ENCODE measurements at places on chromosomes 13 and 19.

DNA sequence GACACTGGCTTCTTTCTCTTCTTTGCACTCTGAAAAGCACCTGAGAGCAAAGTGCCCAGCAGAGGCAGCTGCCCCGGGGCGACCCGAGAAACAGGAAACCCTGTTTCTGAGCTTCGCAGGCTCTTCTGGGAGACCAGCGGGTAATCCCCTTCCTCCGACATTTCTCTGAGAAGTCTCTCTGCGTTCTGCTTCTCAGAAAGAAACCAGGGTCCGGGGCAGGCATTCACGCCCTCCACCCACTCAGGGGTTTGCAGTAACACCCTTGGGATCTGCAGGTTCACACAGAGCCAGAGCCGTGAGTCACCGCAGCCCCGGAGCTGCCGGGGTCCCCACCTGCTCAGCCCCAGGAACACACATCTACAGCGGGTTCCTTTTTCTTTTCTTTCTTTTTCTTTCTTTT lies 86.0 kb downstream of the GADD45B start:
- peak; percentile 36 for DNase-seq

GRCh38 chr13:101127741-101128353 lies 288.5 kb downstream of the NALCN start:
- no peak for DNase-seq

DNA sequence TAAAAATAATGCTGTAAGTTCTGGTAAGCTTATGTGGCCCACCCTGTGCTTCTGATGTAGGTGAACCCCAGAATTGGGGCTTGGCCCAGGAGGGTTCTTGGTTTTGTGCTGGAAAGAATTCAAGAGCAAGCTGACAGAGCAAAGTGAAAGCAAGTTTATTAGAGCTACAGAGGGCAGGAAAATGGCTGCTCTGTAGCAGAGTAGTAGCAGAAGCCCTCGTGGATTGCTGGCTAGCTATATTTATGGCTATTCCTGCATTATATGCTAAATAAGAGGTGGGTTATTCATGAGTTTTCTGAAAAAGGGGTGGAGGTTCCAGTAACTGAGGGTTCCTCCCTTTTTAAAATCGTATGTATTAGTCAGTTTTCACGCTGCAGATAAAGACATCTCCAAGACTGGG lies 20.6 kb upstream of the ZNF599 start:
- no peak for DNase-seq

- no peak for DNase-seq
Observed at GRCh38 chr19:20423381-20424197, 142.0 kb downstream of the ZNF737 start.

- DNase-seq, result no peak
Observed at GRCh38 chr13:54210397-54211049, 1181.9 kb downstream of the OLFM4 start.

- DNase-seq, result no peak
Observed at GRCh38 chr19:47660435-47660832, 51.5 kb downstream of the BICRA start.

- DNase-seq, result no peak
Observed at GRCh38 chr13:103510007-103510535, 443.9 kb upstream of the SLC10A2 start.

DNA sequence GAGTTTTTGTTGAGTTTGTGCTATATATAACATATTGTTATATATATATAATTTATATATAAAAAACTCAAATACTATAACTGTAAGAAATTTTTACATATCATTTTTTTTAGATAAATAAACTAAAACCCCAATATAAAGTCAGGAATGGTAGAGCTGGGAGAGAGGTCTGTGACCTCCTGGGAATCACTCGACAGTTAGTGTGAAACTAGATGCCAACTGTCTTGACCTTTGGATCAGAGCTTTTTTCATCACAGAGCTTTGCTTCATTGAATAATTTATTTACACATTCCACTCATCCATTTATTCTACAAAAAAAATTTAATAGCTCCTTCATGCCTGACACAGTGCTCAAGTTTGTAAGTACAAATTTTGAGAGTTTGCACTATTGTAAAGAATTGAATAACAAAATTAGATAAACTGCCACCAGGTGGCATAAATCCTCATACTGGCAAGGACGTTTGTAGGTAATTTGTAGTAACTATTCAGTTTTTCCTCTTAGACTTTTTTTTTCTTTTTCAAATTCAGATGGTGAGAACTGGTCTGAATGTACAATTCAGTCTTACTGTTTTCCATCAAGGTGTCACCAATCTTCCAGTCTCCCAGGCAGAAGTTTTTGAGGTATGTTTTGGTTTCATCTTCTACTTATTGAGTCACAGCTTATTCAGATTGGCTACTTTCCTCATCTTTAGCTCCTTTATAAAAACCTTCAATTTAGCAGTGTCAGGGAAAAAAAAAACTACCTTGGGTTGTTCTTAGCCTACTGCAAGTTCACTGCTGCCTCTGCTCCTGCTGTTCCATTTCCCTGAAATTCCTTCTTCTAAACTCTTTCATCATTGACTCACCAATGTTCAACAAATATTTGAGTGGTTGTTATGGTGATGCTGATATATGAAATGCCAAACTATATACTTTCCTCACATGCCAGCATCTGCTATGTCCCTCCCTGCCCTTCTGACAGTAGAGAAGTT lies 28.7 kb downstream of the LACC1 start:
- no peak for DNase-seq

- no peak for DNase-seq
Observed at GRCh38 chr13:93867481-93867880, 612.0 kb downstream of the DCT start.

DNA sequence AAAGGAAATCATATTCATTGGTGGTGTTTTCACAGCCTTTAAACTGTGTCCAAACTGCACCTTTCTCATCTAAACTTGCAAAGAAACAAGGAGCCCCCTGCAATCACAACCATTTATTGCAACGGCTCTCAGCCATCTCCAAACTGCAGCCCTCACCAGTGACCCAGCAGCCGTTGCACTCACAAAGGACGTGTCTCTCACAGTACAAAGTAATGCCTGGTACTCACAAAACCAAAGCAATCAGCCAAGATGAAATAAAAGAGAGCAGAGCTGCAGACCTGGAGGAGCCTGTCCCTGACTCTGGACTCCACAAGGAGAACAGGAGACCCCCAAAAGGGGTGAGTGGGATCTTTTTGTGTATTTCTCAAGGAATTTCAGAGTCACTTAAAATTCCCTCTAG lies 20.2 kb upstream of the CEACAM21 start:
- no peak for DNase-seq

DNA sequence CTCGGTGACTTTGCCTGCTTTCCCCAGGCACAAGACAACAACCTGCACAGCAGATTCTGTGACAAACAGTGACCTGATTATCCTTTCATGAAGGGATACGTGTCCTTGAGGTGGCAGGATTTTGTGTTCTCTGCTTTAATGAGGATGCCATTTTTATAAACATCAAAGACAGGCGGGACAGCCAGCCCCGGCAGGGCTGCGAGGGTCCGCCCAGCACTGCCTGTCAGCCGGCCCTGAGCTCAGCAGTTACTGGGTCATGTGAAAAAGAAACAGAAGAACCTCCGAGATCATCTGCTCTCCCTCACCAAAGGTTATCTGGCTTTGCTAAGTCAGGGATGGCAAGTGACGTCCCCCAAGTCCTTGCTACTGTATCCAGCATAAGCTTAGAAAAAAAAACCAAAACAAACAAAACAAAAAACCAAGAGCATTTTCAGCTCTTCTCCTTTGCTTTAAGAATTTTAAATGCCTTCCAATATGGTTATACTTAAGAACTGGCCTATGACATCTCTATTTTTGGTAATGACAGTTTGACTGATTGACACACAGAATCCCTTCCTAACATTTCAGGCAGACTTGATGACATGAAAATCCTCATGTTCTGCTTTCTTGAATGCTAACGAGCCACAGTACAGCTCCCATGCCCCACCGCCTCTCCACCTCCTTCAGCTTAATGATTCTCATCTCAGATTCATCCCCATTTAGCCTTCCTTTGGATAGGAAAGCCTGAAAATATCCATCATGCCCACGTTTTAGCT lies 666.6 kb upstream of the ARGLU1 start:
- no peak for DNase-seq

GRCh38 chr13:89269737-89270136 lies 1598.6 kb downstream of the SLITRK5 start:
- DNase-seq, result no peak

GRCh38 chr19:53394522-53394973 lies 401 bp upstream of the ZNF765 start:
- no peak for DNase-seq

All from activated CD8-positive, alpha-beta memory T cell treated with anti-CD3 and anti-CD28 coated beads for 1 hour (primary cell).